ENCODE measurements at places on chromosomes 1 and 21.

- H3K27ac ChIP-seq: no peak overlapping the region
- no peaks in the 10 kb centered on the region for H3K36me3 ChIP-seq
- H3K4me3 ChIP-seq: no peak overlapping the region
- DNase-seq: no peak
- H3K4me1 ChIP-seq: no peaks in the 10 kb centered on the region
Observed at GRCh38 chr21:27741736-27742135, 774.8 kb upstream of the ADAMTS5 start.

DNA sequence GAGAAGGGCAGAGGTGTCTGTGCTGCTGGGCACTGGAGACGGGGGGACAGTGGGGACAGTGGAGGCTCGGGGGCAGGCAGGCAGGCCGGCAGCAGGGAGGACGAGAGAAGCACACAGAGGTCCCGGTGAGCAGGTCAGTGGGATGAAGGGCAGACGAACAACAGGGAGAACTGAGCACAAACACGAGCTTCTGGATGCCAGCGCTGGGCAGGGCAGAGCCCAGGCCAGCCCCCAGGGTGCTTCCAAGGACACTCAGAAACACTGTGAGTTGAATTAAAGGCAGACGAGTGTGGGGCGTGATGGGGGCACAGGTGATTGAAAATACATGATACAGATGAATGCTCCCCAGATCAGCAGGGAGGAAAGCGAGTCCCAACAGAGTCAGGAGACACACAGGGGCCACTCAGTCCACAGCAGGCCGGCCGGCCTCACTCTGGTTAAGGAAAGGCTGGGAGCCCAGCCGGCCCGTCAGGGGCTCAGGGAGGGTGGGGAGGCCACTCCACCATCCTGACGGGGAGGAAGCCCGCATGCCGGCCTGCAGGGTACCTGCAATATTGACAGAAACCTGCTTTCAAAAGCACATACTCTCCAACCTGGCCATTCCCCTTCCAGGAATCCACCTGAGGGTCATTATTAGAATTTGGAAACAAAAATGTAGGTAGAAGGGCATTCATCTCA lies 14.1 kb downstream of the SLC19A1 start:
- H3K36me3 ChIP-seq: no peaks in the 10 kb centered on the region
- DNase-seq: peak; percentile 27
- H3K4me3 ChIP-seq: no peak overlapping the region
- H3K4me1 ChIP-seq: peaks cover 4% of the 10 kb centered on the region

GRCh38 chr1:149848340-149849110 lies 50.8 kb upstream of the BOLA1 start:
- H3K27ac ChIP-seq: no peak overlapping the region
- H3K4me1 ChIP-seq: peaks cover 9% of the 10 kb centered on the region
- H3K4me3 ChIP-seq: no peak overlapping the region
- H3K27me3 ChIP-seq: no peaks in the 10 kb centered on the region

GRCh38 chr1:227886993-227887696 lies 60.6 kb downstream of the WNT9A start:
- DNase-seq: peak; percentile 66
- peaks cover 9% of the 10 kb centered on the region for H3K4me1 ChIP-seq
- H3K27me3 ChIP-seq: no peaks in the 10 kb centered on the region
- no peaks in the 10 kb centered on the region for H3K36me3 ChIP-seq

- DNase-seq: no peak
- H3K36me3 ChIP-seq: no peaks in the 10 kb centered on the region
- no peak overlapping the region for H3K4me3 ChIP-seq
- no peaks in the 10 kb centered on the region for H3K4me1 ChIP-seq
- H3K27ac ChIP-seq: no peak overlapping the region
Observed at GRCh38 chr1:237975376-237975775, 84.7 kb upstream of the ZP4 start.

DNA sequence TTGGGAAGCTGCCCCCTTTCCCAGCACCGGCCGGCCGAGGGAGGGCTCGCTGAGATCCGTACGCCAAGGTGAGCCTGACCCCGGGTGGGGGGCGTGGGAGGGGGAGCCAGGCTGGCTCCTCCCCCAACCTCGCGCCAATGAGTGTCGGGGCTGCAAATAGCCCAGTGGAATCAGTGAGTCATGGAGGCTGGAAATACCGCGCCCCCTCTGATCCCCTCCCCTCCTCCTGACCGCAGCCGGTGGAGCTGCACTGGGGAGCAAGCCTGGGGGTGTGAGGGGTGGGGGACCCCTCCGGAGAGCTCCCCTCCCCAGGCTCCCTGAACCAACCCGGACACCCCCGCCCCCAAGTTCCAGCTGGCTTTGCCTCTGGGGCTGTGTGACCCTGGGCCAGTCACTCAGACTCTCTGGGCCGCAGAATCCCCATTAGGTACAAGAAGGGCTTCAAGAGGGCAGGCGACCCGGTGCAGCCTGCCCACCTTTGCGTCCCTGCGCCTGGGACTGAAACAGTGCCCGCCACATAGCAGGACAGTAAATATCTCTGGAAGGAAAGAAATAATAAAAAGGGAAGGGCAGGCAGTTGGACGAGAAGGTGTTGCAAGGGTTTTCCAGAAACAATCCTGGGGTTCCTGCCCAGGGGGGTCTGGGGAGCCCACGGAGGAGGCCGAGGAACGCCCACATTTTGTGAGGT lies 4.5 kb downstream of the HSPB7 start:
- H3K27me3 ChIP-seq: no peaks in the 10 kb centered on the region
- peaks cover 17% of the 10 kb centered on the region for H3K4me1 ChIP-seq
- no peaks in the 10 kb centered on the region for H3K36me3 ChIP-seq

DNA sequence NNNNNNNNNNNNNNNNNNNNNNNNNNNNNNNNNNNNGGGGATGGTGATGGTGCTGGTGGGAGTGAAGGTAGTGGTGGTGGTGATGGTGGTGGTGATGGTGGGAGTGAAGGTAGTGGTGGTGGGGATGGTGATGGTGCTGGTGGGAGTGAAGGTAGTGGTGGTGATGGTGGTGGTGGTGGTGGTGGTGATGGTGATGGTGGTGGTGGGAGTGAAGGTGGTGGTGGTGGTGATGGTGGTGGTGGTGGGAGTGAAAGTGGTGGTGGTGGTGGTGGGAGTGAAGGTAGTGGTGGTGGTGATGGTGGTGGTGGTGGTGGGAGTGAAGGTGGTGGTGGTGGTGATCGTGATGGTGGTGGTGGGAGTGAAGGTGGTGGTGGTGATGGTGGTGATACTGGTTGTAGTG lies 93.6 kb downstream of the CRYAA start:
- H3K4me3 ChIP-seq: no peak overlapping the region
- H3K36me3 ChIP-seq: no peaks in the 10 kb centered on the region
- H3K27ac ChIP-seq: no peak overlapping the region
- H3K4me1 ChIP-seq: no peaks in the 10 kb centered on the region

- H3K4me3 ChIP-seq: no peak overlapping the region
- no peak overlapping the region for H3K27ac ChIP-seq
Observed at GRCh38 chr1:109011335-109011734, 30.6 kb downstream of the WDR47 start.

DNA sequence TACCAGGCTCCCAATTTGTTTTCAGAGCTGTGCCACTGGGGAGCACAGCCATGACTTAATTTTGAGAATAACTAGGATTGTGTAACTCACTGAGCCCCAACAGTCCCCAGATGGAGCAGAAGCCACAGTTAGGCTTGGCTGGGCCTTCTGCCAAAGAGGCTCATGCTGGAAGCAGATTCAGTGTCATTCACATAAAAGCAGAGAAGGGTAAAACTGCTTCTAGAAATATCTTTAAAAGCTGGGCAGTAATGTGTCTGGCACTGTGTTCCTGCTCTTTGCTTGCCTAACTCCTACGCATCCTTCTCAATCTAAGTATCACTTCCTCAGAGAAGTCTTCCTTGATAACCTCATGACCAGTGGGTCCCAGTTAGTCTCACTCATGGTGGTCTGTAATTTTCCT lies 20.3 kb downstream of the STK40 start:
- no peak overlapping the region for H3K27ac ChIP-seq
- no peak for DNase-seq
- H3K4me1 ChIP-seq: peaks cover 14% of the 10 kb centered on the region

- H3K4me3 ChIP-seq: no peak overlapping the region
- no peak overlapping the region for H3K27ac ChIP-seq
- peaks cover 10% of the 10 kb centered on the region for H3K4me1 ChIP-seq
Observed at GRCh38 chr1:236514703-236515442, 8.9 kb upstream of the LGALS8 start.

DNA sequence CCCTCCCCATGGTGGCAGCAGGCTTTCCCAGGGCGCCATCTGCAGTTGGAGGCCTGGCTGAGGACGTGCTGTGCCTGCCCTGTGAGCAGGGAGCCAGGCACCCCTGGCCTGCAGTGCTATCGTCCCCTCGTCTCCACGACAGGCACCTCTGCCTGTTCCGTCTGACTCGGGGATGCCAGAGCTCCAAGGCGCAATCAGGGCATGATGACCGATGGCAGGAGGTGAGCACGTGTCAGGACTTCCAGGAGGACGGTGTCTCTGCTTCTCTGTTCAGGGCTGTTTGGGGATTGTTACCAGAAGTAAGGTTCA lies 125.2 kb downstream of the PCBP3 start:
- no peaks in the 10 kb centered on the region for H3K36me3 ChIP-seq
- no peak overlapping the region for H3K27ac ChIP-seq
- H3K4me3 ChIP-seq: no peak overlapping the region
- DNase-seq: no peak
- H3K4me1 ChIP-seq: no peaks in the 10 kb centered on the region
- H3K27me3 ChIP-seq: no peaks in the 10 kb centered on the region

GRCh38 chr1:58812926-58813325 lies 29.1 kb upstream of the JUN start:
- H3K27ac ChIP-seq: peak overlapping the region; percentile 13
- H3K4me1 ChIP-seq: peaks cover 9% of the 10 kb centered on the region
- no peaks in the 10 kb centered on the region for H3K36me3 ChIP-seq
- DNase-seq: no peak
- H3K27me3 ChIP-seq: no peaks in the 10 kb centered on the region
- H3K4me3 ChIP-seq: no peak overlapping the region

DNA sequence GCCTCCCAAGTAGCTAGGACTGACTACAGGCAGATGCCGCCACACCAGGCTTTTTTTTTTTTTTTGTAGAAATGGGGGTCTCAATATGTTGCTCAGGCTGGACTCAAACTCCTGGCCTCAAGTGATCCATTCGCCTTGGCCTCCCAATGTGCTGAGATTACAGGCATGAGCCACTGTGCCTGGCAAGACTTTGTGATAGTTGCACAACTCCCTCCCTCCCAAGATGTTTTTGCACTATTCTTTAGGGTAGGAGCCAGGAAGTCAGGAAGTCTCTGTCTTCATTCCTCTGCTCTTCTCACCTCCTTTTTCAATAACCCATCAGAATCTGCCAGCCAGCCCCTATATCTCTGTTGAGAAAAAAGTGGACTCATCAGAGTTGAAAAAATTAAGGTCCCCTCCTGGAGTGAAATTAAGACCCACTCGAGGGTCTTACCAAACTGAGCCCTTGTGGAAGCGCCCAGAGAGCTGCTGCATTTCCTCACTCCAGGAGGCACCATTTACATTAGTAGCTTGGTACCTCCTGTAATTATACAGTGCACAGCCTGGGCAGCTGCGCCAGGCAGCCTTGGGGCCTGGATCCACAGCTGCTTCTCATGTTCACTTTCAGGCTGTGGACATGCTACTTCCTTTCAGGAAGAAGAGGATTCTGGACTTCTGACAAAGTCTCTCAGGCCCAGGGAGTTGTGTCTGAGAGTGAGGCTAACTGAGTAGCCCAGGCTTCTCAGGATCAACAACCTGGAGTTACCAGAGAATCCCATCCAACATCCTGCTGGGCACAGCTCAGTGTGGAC lies 24.0 kb downstream of the TCEA3 start:
- no peaks in the 10 kb centered on the region for H3K27me3 ChIP-seq
- no peak overlapping the region for H3K4me3 ChIP-seq
- no peak for DNase-seq

DNA sequence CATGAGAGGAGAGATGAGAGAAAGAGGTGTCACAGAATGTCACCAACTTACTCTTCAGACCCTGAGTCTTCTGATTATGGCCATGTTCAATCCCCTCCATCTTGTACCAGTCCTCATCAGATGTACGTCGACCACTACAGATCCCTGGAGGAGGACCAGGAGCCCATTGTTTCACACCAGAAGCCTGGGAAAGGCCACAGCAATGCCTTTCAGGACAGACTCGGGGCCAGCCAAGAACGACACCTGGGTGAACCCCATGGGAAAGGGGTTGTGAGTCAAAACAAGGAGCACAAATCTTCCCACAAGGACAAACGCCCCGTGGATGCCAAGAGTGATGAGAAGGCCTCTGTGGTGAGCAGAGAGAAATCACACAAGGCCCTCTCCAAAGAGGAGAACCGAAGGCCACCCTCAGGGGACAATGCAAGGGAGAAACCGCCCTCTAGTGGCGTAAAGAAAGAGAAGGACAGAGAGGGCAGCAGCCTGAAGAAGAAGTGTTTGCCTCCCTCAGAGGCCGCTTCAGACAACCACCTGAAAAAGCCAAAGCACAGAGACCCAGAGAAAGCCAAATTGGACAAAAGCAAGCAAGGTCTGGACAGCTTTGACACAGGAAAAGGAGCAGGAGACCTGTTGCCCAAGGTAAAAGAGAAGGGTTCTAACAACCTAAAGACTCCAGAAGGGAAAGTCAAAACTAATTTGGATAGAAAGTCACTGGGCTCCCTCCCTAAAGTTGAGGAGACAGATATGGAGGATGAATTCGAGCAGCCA lies 8.0 kb downstream of the ELOA start:
- DNase-seq: no peak
- H3K27ac ChIP-seq: no peak overlapping the region
- H3K4me1 ChIP-seq: no peaks in the 10 kb centered on the region
- H3K36me3 ChIP-seq: no peaks in the 10 kb centered on the region
- H3K27me3 ChIP-seq: no peaks in the 10 kb centered on the region
- H3K4me3 ChIP-seq: no peak overlapping the region

GRCh38 chr21:15272591-15272990 lies 207.8 kb upstream of the NRIP1 start:
- H3K36me3 ChIP-seq: no peaks in the 10 kb centered on the region
- H3K4me1 ChIP-seq: no peaks in the 10 kb centered on the region
- DNase-seq: no peak
- H3K27me3 ChIP-seq: no peaks in the 10 kb centered on the region

DNA sequence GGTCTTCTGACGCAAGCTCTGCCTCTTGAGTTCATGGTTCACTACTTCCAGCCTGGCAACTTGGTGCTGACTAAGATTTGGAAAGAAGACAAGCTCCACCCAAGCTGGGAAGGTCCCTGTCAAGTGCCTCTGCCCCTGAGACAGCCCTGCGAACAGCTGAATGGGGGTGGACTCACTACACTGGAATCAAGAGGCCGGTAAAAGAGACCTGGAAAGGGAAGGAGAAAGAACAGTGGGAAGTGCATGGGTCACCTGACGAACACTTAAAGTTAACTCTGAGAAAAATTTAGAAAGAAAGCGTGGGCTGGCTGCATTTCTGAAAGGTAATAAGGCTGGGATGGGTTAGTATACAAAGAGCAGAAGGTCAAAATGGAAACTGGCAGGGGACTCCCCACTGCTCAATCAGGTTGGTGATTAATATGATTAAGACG lies 26.1 kb upstream of the ZNF496 start:
- no peak overlapping the region for H3K27ac ChIP-seq
- DNase-seq: peak; percentile 45
- H3K4me3 ChIP-seq: no peak overlapping the region
- no peaks in the 10 kb centered on the region for H3K27me3 ChIP-seq
- H3K36me3 ChIP-seq: no peaks in the 10 kb centered on the region

Measured in ovary (tissue), 10 donors.